ENCODE measurements at places on chromosomes 13 and 19. TPM values are rescaled to one million over a fixed set of nuclear protein-coding genes. Genes with fewer than 3 reads are reported as not detected.

DNA sequence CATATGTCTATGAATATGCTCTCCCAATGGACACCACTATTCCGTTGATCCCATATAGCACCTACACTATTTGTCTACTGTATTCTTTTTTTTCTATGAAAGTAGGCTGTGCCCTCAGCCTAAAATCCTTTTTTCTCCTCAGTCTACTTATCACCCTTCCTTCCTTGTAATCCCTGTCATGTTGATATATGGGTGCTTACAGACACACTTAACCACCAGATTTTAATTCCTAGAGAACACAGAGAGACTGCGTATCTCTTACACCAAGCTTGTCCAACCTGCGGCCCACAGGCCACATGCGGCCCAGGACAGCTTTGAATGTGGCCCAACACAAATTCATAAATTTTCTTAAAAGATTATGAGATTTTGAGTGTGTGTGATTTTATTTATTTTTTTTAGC, 101.1 kb downstream of the ZAR1L start:
- DNase-seq = no peak

DNA sequence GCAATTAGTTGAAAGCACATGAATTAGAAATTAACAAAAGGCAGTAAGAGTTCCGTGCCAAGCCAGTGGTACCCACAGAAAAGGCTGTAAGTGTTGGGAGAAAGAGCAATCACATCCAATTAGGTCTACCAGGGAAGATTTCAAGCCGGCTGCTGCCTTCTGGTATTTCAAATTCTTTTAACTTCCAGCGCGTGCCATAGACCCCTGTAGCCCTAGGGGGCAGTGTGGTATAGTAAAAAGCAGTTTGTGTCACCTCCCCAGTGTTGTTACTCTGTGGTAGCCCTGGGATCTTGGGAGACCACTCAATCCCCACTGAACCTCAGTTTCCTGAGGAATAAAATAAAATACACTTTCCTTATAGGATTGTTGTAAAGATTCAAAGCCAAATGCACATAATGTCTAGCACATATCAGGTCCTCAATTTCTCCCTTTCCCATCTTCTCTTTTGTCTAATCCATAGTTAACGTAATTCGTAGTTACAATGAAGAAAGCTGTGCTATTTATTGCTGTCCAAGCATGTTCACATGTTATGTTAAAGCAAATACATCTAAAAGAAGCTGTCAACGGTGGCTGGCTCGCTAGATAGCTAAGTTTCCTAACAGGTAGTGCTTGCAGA, 230.2 kb downstream of the TDRD3 start:
- no peak for DNase-seq

DNA sequence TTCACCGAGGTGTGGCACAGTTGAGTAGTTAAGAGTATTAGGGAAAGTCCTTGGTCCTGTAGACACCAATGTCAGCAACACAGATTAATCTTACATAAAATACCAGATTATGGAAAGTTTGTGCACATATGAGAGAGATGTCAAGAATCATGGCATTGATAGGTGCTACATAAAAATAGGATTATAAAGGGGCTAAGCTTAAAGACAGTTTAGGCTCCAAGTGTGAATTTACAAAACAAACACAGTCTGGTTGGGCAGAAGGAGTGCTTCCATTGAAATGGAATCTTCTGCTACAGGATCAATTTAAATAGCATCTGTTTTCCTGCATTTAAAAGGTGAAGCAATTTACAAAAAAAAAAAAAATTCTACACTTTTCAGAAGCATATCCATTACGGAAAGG, 292.9 kb downstream of the DNAJC15 start:
- no peak for DNase-seq

DNA sequence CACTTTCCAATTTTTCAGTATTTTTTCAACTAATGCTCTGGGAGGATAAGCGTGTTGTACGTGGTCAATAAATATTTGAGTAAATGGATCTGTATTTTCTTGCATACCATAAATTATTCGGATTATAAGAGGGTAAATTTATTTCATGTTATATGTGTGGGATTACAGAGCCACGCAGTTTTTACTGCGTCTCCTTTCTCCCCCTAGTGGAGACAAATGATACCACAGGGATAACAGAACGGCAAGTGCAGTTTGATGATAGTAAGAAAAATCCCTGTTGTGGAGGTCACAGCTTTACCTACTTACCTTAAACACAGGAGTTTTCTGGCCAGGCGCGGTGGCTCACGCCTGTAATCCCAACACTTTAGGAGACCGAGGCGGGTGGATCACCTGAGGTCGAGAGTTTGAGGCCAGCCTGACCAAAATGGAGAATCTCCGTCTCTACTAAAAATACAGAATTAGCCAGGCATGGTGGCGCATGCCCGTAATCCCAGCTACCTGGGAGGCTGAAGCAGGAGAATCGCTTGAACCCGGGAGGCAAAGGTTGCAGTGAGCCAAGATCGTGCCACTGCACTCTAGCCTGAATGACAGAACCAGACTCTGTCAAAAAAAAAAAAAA, 16.8 kb downstream of the MBD3L2B start:
- DNase-seq = no peak

- no peak for DNase-seq
These were observed 288.0 kb upstream of the SLITRK6 start for GRCh38 chr13:86087244-86087643.

The ZMYM5 gene
- polyA plus RNA-seq = 5.7 TPM

GRCh38 chr13:71871176-71871754, 4.3 kb upstream of the DACH1 start:
- no peak for DNase-seq

GRCh38 chr13:46086421-46086922, 18.4 kb downstream of the CPB2 start:
- DNase-seq = no peak

- no peak for DNase-seq
These were observed 4.3 kb downstream of the NDUFS7 start for GRCh38 chr19:1387684-1388636.

DNA sequence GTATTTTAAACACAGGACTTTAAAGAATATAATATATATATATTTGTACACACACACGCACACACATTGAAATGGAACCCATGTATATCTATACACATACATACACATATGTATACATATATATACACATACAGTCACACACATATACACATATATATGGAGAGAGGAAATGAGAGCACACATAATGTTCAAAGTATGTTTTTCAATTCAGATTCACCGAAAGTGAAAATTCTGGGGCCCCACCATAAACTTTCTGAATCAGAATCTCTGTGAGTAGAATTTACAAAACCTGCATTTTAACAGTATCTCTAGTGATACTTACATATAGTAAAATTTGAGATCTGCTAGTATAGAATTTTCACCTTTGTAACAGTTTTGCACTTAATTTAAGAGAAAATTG, 60.4 kb upstream of the OBI1 start:
- no peak for DNase-seq

The RABAC1 gene
- polyA plus RNA-seq = 145 TPM

The ZNF235 gene
- 4.7 TPM for polyA plus RNA-seq

DNA sequence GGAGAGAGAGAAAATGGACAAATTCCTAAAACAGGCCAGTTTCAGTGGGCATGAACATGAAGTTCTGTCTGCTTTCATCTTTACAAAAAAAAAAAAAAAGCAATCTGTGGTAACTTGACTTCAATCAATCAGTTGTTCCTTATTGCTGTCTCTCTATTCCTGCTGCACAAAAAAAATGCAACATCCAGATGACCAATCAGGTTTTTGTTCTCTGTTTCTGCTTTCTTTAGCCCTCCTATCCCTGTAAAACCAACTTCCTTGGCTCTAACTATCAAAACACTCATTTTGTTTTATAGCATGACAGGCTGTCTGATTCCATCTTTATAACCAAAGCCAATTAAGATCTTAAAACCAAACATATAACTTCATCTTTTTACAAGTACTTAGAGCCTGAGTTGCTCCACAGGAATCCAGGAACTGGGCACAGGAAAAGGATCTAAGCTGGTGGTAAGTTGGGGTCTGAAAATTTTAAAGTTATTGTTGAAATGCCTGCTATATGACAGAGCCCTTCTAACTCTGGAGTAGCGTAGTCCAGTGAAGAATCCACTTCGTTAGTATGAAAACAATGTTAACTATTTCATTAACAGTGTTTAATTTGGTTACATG, at the start of gene FPR3:
Gene FPR3 (plus strand): TSS at position 273 of the 606 bp plus-strand sequence. CDS start 28,592 bp downstream, outside the sequence.
- DNase-seq = no peak

The NXNL1 gene
- polyA plus RNA-seq = not detected

GRCh38 chr19:45474606-45475521, 7.1 kb downstream of the FOSB start:
- DNase-seq = no peak

DNA sequence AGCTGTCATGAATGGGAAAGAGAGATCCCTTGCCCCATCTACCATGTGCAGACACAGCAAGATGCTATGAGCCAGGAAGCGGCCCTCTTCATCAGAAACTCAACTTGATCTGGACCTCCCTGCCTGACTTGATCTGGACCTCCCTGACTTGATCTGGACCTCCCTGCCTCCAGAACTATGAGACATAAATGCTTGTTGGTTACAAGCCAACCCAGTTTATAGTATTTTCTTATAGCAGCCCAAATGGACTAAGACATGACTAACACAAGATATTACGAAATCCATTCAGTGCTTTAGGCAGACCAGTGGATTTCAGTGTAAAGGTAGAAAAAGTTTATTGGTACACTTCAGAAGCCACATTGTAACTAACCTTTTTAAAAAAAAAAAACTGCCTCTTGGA, 15.6 kb downstream of the PCID2 start:
- no peak for DNase-seq

DNA sequence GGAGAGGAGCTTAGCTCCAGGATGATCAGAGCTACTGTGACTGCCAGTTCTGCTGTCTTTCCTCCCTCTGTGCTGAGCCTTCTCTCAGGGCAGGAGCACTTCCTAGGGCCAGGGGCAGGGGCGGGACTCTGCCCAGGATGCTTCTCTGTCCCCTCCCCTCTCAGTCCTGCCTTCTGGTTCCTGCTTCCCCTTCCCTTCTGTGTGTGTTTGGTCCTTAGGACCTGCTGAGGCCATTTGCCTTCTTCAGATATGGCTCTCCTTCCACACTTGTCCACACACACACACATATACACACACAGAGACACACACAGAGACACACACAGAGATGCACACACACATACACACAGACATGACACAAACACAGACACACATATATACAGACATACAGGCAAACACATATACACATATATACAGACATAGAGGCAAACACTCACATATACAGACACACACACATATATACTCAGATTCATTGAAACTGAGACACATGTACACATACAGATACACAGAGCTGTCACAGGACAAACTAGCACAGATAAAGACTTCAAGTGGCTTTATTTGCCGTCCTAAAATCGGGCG, 22.0 kb upstream of the CD177 start:
- no peak for DNase-seq
